Stimulated activated CD4-positive, alpha-beta T cell treated with anti-CD3 and anti-CD28 coated beads, TNF-alpha, amount 100 ng/mL, for 4 hours (primary cell): ENCODE measurements at places on chromosomes 1 and 21.

DNA sequence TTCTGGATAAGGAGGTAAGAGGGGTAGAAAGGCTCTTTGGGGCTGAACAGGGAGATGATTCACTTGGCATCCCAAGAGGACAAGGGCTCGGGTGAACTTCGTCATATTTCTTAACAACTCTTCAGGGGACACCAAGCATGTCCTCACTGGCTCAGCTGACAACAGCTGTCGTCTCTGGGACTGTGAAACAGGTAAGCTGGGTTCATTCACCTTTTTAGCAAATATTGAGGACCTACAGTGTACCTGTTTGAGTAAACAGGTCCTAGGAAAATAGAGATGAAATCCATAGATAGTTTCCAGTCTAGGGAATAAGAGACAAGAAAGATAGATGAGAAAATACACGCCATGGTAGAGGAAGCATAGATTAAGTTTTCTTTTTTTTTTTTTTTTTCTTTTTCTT, 2.1 kb downstream of the EIF3I start:
- DNase-seq: no peak

- DNase-seq: no peak
Measured at GRCh38 chr1:228695015-228695955, 40.0 kb upstream of the RHOU start.

DNA sequence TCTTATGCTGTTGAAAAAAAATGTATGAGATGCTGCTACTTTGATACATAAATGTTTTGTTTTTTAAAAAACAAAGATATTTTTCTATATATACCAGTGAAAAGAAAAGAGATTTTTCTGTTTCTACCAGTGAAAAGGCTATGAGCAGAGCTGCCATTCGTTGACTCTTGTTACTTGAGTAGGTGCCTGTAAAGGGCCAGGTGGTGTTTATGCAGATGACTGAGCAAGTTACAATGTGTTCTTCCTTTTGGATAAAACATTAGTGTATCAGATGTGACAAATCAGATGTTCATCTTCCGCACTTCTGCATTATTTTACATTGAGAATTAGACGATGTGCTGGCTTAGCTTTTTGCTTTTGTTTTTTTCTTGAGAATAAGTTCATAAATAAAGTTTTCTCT, 45.4 kb downstream of the BARHL2 start:
- no peak for DNase-seq

DNA sequence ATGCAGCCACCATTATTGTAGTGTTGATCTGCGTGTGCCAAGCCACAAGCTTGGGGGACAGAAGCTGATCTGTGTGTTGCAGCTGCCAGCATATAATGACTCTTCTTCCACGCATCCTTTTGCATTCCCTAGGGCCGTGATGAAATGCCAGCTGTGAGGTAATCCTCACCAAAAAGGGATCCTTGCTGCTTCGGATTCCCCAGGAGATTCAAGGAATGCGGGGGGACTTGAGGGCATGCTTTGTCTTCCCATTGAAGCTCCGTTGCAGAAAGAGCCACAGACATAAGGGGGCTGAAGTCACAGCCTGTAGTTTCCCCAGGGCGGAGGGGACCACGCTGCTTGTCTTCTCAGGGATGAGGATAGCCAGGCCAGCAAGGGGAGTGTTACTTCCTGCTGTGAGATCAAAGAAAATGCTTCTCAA, 281.6 kb upstream of the FMN2 start:
- DNase-seq: no peak

DNA sequence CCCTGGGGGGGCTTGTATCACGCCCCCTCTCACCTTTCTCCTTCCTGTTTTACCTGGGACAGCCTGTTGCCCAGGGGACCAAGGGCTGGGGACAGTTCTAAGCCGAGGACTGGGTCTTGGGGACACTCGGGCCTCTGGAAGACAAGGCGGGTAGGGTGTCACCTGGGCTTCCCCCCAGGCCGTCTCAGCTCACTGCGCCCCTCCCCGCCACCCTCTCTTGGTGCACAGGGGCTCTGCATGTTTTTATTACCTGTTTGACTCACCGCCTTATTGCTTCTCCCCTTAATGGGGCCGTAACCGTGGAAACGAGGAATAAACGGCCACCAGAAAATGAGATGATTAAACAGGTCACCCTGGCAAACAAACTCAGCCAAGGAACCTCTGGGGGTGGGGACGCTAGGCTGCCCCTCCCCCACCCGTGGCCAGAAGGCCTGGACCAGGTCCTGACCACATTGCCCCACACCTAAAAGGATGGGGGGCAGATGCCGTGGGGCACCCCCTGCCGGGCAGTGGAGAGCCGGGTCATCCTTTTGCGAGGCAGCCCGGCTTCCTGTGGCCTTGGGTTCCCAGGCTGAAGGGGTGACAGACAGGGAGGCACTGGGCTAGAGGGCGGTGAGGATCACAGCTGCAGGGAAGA, 109.9 kb downstream of the CASZ1 start:
- no peak for DNase-seq

DNA sequence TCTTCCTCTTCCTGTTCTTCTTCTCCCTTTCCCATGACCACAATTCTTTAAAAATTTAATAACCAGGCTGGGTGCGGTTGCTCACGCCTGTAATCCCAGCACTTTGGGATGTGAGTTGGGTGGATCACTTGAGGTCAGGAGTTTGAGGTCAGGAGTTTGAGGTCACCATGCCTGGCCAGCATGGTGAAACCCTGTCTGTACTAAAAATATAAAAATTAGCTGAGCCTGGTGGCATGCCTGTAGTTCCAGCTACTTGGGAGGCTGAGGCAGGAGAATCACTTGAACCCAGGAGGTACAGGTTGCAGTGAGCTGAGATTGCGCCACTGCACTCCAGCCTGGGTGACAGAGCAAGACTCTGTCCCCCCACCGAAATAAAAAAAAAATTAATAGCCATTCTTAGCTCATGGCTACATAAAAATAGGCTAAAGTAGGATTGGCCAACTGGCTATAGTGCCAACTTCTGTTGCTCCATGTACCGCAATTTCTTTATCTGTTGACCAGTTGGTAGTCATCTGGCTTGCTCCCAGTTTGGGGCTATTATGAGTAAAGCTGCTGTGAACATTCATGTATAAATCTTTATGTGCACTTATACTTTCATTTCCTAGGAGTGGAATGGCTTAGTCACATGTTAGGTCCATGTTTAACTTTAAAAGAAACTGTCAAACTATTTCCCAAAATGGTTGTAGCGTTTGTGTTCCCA, 136.3 kb downstream of the PEX14 start:
- no peak for DNase-seq

GRCh38 chr1:95115708-95116137, 1.4 kb upstream of the TLCD4 start:
- DNase-seq: no peak

GRCh38 chr1:239536165-239536849, 149.9 kb downstream of the CHRM3 start:
- DNase-seq: no peak

- DNase-seq: no peak
Measured at GRCh38 chr1:56216218-56216617, 363.1 kb downstream of the PLPP3 start.

DNA sequence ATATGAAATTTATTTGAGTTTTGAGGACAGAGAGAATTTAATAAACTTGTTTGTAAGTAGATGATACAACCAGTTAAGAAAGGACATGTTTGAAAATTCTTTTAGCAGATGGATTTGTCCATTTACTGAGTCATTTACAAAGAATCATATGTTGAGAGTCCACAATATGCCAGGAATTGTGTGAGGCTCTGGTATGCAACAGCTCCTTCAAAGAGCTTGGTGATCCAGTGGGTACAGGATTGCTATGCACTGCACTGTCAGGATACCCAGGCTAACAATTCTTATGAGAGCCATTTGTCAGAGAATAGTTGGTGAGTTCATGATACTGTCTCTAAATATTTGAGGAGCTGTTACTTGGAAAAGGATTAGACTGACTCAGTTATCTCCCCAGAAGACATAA, 11.0 kb downstream of the DNM3 start:
- no peak for DNase-seq

DNA sequence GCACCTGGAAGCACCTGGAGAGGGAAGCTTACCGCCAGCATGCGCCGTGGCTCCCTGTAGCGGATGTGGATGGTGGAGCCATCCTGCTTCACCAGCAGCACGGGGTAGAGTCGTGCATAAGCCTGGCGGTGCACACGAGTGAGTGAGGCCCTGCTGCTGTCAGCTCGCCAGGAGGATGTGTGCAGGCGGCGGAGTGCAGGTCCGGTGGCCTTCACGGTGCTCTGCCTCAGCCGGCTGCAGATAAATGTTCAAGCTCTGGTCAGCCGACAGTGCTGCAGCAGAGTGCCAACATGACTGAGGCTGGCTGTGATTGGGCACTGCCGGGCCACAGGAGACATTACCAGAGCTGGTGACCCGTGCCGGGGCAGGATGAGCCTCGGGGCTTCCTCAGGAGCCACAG, 1.5 kb downstream of the MRPL55 start:
- DNase-seq: no peak

DNA sequence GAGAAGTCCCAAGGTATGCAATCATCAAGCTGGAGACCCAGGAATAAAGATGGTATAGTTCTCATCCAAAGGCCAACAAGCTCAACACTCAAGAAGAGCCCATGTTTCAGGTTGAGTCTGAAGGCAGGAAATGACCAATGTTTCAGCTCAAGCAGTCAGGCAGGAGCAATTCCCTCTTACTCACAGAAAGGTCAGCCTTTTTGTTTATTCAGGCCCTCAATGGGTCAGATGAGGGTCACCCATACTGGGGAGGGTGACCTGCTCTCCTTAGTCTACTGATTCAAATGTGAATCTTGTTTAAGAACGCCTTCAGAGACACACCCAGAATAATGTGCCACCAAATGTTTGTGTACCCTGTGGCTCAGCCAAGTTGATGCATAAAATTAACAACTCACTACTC, 262.4 kb downstream of the USP25 start:
- DNase-seq: no peak

DNA sequence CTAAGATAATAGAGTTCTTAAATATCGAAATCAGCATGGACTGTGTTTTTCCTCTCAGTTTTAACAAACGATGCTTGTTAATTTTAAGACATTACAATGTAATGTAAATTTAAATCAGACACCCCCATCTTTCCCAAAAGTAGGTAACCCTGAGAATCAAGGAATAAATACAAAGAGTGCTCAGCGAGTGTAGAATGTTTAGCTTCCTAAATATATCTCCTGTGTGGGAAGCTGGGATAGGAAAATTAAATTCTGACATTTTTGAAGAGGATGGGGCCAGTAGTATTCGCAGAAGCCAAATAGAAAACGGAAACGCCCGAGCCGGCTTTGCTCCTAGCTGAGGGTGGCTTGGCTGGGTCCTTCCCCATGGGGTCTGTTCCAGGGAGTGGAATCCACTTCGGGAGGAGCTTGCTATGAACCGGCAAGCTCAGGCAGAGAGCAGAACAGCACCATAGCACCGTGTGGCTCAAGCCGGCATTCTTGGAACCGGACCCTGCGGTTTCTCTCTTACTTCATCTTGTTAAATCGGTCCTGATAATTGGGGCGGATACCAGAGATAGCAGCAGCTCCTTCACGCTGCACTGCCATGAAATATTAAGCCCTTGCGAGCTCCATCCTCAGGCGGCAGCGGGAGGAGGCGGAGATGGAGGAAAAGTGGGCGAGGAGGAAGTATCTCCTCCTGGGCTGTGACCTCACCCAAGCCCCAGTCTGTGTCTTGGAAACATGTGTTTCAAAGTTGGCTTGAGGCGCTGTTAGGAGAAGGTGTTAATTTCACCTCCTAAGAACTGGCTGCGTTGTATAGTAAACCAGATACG, 24.9 kb downstream of the MAP3K7CL start:
- no peak for DNase-seq

GRCh38 chr1:229203030-229203751, 67.7 kb upstream of the RAB4A start:
- no peak for DNase-seq

GRCh38 chr1:215728169-215728568, 161.1 kb downstream of the KCTD3 start:
- no peak for DNase-seq

GRCh38 chr1:203325026-203325417, 19.7 kb downstream of the BTG2 start:
- DNase-seq: no peak

DNA sequence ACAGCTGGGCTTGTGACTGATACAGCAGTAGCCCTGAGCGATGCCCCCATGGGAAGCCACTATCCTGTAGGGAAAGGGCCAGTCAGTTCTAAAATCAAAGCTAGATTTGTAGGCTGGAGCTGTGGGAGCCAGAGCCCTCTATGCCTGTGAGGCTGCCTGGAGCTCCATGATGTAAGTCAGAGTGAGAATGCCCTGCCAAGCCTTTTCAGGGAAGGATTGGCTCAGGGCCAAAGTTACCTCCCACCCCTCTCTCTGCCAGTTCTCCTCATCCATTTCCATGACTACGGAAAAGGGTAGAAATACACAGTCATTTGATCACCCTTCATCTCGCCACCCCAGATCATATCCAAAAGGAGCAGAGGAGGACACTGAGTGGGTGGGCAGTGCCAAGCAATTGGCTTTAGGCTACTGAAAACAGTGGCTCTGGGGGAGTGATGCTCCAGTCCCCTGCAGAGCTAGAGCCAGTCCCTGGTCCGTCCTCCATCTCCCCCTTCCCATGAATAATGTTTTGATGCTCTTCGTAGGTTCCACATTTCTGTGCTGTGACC, 59.5 kb upstream of the KCNA3 start:
- DNase-seq: no peak

DNA sequence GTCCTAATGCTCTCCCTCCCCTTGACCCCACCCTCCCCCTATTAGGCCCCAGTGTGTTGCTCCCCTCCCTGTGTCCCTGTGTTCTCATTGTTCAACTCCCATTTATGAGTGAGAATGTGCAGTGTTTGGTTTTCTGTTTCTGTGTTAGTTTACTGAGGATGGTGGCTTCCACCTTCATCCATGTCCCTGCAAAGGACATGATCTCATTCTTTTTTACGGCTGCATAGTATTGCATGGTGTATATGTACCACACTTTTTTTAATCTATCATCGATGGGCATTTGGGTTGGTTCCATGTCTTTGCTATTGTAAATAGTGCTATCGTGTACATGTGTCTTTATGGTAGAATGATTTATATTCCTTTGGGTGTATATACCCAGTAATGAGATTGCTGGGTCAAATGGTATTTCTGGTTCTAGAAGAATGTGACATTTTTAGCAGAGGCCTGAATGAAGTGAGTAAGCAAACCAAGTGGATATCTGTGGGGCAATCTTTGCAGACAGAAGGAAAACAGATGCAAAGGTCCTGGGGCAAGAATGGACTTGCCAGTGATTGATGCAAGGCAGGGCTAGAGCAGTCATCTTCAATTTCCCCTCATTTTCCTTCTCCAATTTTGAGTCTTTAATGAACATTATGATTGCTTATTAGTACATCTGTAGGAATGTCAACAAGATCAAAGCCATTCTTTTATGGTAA, 50.2 kb downstream of the UBE4B start:
- DNase-seq: no peak

- DNase-seq: no peak
Measured at GRCh38 chr21:43325968-43326715, 100.8 kb downstream of the SIK1 start.

GRCh38 chr1:56003846-56004245, 575.5 kb downstream of the PLPP3 start:
- no peak for DNase-seq
